ENCODE measurements at places on chromosomes 7 and 10. TPM values are rescaled to one million over a fixed set of nuclear protein-coding genes. Genes with fewer than 3 reads are reported as not detected.
A peak's percentile ranks its signal among the peaks of the same experiment; 100 is the strongest.

DNA sequence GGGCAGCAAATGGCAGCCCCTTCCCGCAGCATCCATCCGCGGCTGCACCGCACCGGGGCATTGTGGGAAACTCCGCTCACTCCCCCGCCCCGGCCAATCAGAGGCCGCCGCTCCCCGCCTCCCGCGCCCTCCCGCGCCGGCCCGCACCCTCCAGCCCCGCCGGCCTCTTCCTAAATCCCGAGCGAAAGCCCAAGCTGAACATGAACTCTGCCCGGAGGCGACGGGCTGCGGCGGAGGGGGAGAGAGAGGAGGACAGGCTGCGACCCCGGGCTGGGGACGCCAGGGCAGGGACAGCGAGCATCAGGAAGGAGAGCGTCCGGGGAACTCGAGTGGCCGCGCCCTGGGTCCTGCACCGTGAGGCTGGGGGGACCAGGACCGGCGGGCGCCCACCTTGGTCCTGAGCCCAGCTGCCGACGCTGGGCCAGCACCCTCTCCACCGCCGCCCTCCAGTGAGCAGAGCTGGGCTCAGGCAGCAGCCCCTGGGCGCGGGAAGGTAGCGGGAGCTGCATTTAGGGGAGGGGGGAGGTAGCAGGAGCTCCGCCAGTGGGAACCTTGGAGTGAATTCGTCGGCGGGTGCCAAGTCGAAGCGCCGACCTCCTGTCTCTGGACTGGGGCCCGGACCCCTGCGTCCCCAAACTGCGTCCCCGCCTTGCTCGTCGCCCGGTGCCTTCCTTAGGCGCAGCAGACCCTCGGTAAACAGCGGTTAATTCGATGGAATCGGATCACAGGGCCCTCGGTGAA, at the start of gene DGKI:
DGKI (minus strand) TSS at position 148 of the 741 bp plus-strand sequence.
- H3K4me1 ChIP-seq, result no peaks in the 10 kb centered on the region
- H3K27ac ChIP-seq, result no peak within 1 kb of the TSS
- DNase-seq, result no peak
- H3K4me3 ChIP-seq, result no peak within 1 kb of the TSS

Gene CACUL1
- total RNA-seq, result 67.5 TPM

GRCh38 chr10:128865436-128866195, 601.4 kb upstream of the MGMT start:
- peaks cover 29% of the 10 kb centered on the region for H3K27me3 ChIP-seq
- no peaks in the 10 kb centered on the region for H3K4me1 ChIP-seq
- no peaks in the 10 kb centered on the region for H3K36me3 ChIP-seq
- no peak overlapping the region for H3K4me3 ChIP-seq

GRCh38 chr7:115015619-115016018, 93.7 kb downstream of the MDFIC start:
- no peaks in the 10 kb centered on the region for H3K36me3 ChIP-seq
- H3K4me1 ChIP-seq, result no peaks in the 10 kb centered on the region
- no peaks in the 10 kb centered on the region for H3K27me3 ChIP-seq
- no peak overlapping the region for H3K27ac ChIP-seq
- no peak overlapping the region for H3K4me3 ChIP-seq

GRCh38 chr10:104303594-104304355, 34.5 kb downstream of the ITPRIP start:
- H3K4me1 ChIP-seq, result peaks cover 2% of the 10 kb centered on the region
- H3K27ac ChIP-seq, result no peak overlapping the region
- no peak for DNase-seq
- no peak overlapping the region for H3K4me3 ChIP-seq

Gene ZNF365
- 1.8 TPM for total RNA-seq

- no peak overlapping the region for H3K27ac ChIP-seq
- no peak for DNase-seq
- H3K4me3 ChIP-seq, result no peak overlapping the region
- no peaks in the 10 kb centered on the region for H3K27me3 ChIP-seq
- no peaks in the 10 kb centered on the region for H3K36me3 ChIP-seq
These were observed 77.0 kb downstream of the ARL4A start for GRCh38 chr7:12764458-12764891.

- no peak overlapping the region for H3K4me3 ChIP-seq
- no peaks in the 10 kb centered on the region for H3K36me3 ChIP-seq
These were observed 516.9 kb upstream of the LRRN3 start for GRCh38 chr7:110573862-110574528.

Gene TMEM176B
- total RNA-seq, result 0.42 TPM

- H3K4me3 ChIP-seq, result no peak overlapping the region
- no peak for DNase-seq
- no peaks in the 10 kb centered on the region for H3K36me3 ChIP-seq
- H3K27ac ChIP-seq, result no peak overlapping the region
- H3K27me3 ChIP-seq, result no peaks in the 10 kb centered on the region
- H3K4me1 ChIP-seq, result no peaks in the 10 kb centered on the region
These were observed 707.2 kb downstream of the MAGI2 start for GRCh38 chr7:78746301-78746700.

Gene HOXA2
- 0.57 TPM for total RNA-seq

DNA sequence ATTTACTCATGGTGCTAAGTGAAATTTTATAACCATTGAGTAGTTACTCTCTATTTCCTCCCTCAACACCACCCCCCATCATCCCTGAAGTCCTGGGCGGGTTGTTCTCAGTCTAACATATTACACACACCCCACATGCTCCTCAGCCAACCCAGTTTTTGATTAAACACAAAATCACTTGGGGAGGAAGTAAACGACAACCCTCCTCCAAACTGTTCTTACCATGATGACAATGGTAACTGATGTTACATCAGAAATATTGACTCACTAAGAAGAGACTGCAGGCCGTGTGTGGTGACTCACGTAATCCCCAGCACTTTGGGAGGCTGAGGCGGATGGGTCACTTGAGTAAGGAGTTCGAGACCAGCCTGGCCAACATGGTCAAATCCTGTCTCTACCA, 44.2 kb downstream of the RAB11FIP2 start:
- no peak overlapping the region for H3K27ac ChIP-seq
- H3K36me3 ChIP-seq, result no peaks in the 10 kb centered on the region
- peak; percentile 64 for DNase-seq
- no peak overlapping the region for H3K4me3 ChIP-seq

- H3K27ac ChIP-seq, result 0 out of 2 replicates have a peak overlapping the region, but pooled peaks have one; percentile 2
- H3K4me1 ChIP-seq, result peaks cover 78% of the 10 kb centered on the region
- no peak overlapping the region for H3K4me3 ChIP-seq
These were observed 101.2 kb downstream of the DNMBP start for GRCh38 chr10:99908512-99908911.

Gene SPOCK2
- total RNA-seq, result 1.1 TPM

GRCh38 chr10:24209946-24210491, 1.1 kb downstream of the KIAA1217 start:
- no peak overlapping the region for H3K4me3 ChIP-seq
- peaks cover 5% of the 10 kb centered on the region for H3K27me3 ChIP-seq
- no peaks in the 10 kb centered on the region for H3K36me3 ChIP-seq
- DNase-seq, result no peak
- H3K4me1 ChIP-seq, result no peaks in the 10 kb centered on the region
- no peak overlapping the region for H3K27ac ChIP-seq

DNA sequence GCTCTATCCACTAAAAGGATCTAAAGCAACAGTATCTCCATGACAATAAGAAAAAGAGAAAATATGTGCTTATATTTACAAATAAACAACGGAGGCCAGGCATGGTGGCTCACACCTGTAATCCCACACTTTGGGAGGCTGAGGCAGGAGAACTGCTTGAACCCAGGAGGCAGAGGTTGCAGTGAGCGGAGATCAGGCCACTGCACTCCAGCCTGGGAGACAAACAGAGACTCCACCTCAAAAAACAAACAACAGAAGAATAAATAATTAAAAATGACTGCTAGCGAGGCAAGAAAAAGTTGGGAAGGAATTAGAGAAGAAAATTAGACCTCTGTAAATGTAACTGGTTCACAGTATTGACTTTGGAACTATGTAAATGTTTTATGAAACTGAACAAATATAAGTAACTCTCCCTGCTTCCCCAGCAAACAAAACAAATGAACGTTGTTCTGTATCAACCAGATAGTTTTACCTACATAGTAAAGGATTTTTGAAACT, 17.1 kb downstream of the TRIM24 start:
- no peak for DNase-seq
- H3K36me3 ChIP-seq, result no peaks in the 10 kb centered on the region
- H3K27ac ChIP-seq, result no peak overlapping the region
- H3K4me1 ChIP-seq, result no peaks in the 10 kb centered on the region
- no peaks in the 10 kb centered on the region for H3K27me3 ChIP-seq

DNA sequence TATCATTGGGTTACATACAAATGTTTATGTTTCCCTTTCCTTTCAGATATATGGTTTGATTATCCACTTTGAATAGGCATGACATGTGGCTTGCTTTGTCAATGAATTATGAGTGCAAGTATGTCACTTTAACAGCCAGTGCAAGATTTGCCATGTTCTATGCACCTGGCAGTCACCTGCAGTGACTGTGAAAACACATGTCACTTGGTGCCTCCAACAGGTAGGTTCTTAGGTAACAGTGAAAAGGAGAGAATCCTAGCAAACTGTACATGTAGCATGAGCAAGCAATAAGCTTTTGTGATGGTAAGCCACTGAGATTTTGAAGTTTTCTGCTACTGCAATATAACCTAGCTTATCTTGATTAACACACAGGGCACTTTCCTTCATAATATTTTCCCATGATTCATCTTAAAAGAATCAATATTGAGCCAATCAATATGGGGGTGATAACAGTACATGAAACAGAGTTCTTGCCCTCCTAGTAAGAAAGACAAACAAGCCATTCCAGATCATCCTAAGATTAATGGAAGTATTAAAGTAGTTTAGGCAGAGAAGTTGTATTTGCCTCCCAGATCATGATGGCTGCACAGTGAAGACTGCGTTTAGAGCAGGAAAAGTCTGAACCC, 7.9 kb upstream of the RALA start:
- no peak for DNase-seq
- H3K27ac ChIP-seq, result no peak overlapping the region
- H3K4me3 ChIP-seq, result no peak overlapping the region
- no peaks in the 10 kb centered on the region for H3K36me3 ChIP-seq
- no peaks in the 10 kb centered on the region for H3K27me3 ChIP-seq
- H3K4me1 ChIP-seq, result 0 out of 2 replicates have a peak, but pooled peaks cover 4% of the 10 kb centered on the region

Gene AQP1
- total RNA-seq, result 2.0 TPM

Gene PON3
- 2.6 TPM for total RNA-seq

GRCh38 chr7:29109358-29109757, 37.0 kb downstream of the CPVL start:
- no peak overlapping the region for H3K27ac ChIP-seq
- no peak overlapping the region for H3K4me3 ChIP-seq
- no peaks in the 10 kb centered on the region for H3K27me3 ChIP-seq
- peaks cover 14% of the 10 kb centered on the region for H3K4me1 ChIP-seq

- peaks cover 4% of the 10 kb centered on the region for H3K36me3 ChIP-seq
- no peak for DNase-seq
- H3K4me3 ChIP-seq, result no peak overlapping the region
- H3K4me1 ChIP-seq, result no peaks in the 10 kb centered on the region
These were observed 68.7 kb upstream of the CAMK2B start for GRCh38 chr7:44394112-44394447.

Gene SFTPA1
- total RNA-seq, result 6.5 TPM

DNA sequence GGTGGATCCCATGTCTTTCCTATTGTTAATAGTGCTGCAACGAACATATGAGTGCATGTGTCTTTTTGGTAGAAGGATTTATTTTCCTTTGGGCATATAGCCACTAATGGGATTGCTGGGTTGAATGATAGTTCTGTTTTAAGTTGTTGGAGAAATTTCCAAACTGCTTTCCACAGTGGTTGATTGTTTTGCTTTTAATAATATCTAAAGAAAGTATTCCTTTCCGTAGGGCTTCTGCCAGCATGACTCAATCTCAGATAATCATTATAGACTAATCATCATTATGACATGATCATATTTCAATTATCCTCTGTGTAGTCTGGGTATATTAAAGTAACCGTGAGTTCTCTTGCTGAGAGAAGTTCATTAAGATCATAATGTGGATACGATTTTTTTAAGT, 110.2 kb upstream of the KMT2E start:
- no peak overlapping the region for H3K4me3 ChIP-seq
- H3K36me3 ChIP-seq, result no peaks in the 10 kb centered on the region
- H3K4me1 ChIP-seq, result no peaks in the 10 kb centered on the region
- no peak overlapping the region for H3K27ac ChIP-seq

Gene GPRIN2
- total RNA-seq, result 1.7 TPM

DNA sequence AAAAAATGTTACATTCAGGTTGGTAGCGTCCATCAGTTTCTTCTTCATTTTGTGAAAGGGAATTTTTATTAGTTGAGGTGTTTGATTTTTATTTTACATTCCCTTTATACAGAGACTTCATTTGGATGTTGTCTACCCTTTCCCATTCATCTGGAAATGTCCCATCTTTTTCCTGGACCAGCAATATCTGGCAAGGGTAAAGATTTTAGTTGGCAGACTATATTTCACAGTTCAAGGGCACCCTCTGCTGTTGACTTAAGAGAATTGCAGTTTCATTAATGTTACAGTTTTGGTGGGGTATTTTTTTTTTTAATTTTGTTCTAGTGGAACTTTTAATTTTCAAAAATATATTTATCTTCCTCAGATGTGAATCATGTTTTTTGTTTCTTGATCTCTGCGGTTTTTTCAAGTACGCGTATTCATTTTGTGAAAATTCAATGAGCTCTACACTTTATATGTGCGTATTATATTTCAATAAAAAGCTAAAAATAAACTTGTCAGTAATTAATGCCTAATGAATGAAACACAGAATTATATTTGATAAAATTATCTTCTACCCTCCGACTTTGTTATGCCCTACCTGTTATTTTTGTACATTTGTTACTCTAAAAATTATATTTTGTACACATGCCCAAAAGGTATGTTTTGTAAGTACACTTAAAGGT, 97.9 kb upstream of the KLF14 start:
- H3K27me3 ChIP-seq, result no peaks in the 10 kb centered on the region
- peak; percentile 41 for DNase-seq
- H3K4me1 ChIP-seq, result no peaks in the 10 kb centered on the region
- H3K36me3 ChIP-seq, result no peaks in the 10 kb centered on the region
- no peak overlapping the region for H3K4me3 ChIP-seq
- peak overlapping the region; percentile 2 for H3K27ac ChIP-seq

Gene NEURL1
- 1.4 TPM for total RNA-seq

Gene SHH
- 0.32 TPM for total RNA-seq

Gene SLC18A2
- total RNA-seq, result not detected

DNA sequence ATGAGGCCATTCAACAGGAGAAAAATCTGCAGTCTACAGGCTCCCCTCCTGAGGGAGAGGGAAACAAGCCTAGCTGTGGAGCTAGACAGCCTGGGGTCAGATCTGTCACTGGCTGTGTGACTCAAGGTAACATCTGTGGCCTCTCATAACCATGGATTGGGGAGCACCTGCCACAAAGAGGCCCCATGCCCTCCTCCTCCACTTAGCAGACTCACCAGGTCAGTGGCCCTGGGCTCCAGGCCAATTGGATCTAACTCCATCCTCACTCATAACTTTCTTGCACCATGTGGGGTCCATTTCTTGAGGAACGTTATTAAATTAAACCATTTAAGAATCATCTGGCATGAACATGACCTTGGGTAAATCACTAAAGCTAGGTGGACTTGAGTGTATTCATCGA, 1.8 kb downstream of the GDF10 start:
- H3K27ac ChIP-seq, result no peak overlapping the region
- peaks cover 18% of the 10 kb centered on the region for H3K27me3 ChIP-seq
- no peak overlapping the region for H3K4me3 ChIP-seq
- DNase-seq, result no peak
- H3K4me1 ChIP-seq, result no peaks in the 10 kb centered on the region
- H3K36me3 ChIP-seq, result no peaks in the 10 kb centered on the region

GRCh38 chr10:86165666-86166065, 200.9 kb downstream of the GRID1 start:
- no peaks in the 10 kb centered on the region for H3K36me3 ChIP-seq
- no peak for DNase-seq
- no peak overlapping the region for H3K27ac ChIP-seq
- peaks cover 12% of the 10 kb centered on the region for H3K4me1 ChIP-seq
- no peak overlapping the region for H3K4me3 ChIP-seq

- no peaks in the 10 kb centered on the region for H3K4me1 ChIP-seq
- H3K4me3 ChIP-seq, result no peak overlapping the region
- no peaks in the 10 kb centered on the region for H3K36me3 ChIP-seq
- H3K27me3 ChIP-seq, result no peaks in the 10 kb centered on the region
These were observed 673.7 kb downstream of the SUGCT start for GRCh38 chr7:40808378-40808942.
